ENCODE measurements at places on chromosomes 16 and 17. TPM values are rescaled to one million over a fixed set of nuclear protein-coding genes. Genes with fewer than 3 reads are reported as not detected.

The IRF8 gene
- 14.7 TPM for total RNA-seq

DNA sequence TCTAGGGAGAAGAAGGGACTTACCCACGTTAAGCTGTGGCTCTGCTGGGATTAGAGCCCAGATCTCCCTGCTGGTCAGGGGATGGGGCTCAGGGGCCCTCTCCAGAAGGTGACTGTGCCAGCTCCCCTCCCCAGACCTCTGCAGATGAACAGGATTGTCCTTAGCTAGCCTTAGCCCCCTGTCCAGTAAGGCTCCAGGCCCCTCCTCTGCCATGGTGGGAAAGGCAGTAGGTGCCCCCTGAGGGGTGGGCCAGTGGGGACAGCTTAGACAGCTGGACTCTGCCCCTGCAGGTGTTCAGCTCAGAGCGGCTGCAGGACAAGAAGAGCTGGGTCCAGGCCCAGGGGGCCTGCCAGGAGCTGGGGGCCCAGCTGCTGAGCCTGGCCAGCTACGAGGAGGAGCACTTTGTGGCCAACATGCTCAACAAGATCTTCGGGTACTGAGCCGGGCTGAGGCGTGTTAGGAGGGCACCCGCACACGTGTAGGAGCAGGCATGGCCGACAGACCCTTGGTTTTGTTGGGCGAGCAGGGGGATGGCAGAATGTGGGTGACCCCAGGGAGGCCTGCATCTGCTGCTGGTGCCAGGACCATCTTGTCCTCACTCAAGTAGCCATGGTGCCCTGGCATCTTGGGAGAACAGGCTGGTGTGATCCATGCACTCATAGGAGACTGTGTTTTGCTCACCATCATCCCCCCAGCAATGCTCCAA, 50.9 kb downstream of the MRC2 start:
- H3K27me3 ChIP-seq: no peaks in the 10 kb centered on the region
- no peak overlapping the region for H3K27ac ChIP-seq
- H3K36me3 ChIP-seq: no peaks in the 10 kb centered on the region

- H3K4me3 ChIP-seq: no peak overlapping the region
- H3K27me3 ChIP-seq: no peaks in the 10 kb centered on the region
- no peak overlapping the region for H3K27ac ChIP-seq
- no peaks in the 10 kb centered on the region for H3K36me3 ChIP-seq
Measured at GRCh38 chr17:45189009-45189408, 27.3 kb downstream of the HEXIM2 start.

DNA sequence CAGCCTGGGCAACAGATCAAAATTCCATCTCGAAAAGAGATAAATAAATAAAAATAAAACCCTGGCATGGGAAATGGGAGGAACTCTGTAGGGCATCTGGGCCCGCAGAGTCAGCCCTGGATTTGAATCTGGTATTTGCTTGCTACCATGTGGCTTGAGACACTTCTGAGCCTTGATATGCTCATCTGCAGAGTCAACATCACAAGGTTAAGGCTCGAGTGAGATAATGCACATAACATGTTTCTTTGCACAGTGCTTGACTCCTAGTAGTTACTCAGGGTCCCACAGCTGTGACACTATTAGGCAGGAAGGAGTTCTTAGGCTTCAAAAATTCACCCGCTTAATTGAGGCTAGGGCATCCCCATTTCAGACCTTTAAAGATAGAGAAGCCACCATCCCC, 21.3 kb downstream of the CDK5RAP3 start:
- H3K36me3 ChIP-seq: no peaks in the 10 kb centered on the region
- H3K4me1 ChIP-seq: peaks cover 16% of the 10 kb centered on the region
- no peak overlapping the region for H3K4me3 ChIP-seq
- no peak for DNase-seq
- H3K27ac ChIP-seq: no peak overlapping the region

DNA sequence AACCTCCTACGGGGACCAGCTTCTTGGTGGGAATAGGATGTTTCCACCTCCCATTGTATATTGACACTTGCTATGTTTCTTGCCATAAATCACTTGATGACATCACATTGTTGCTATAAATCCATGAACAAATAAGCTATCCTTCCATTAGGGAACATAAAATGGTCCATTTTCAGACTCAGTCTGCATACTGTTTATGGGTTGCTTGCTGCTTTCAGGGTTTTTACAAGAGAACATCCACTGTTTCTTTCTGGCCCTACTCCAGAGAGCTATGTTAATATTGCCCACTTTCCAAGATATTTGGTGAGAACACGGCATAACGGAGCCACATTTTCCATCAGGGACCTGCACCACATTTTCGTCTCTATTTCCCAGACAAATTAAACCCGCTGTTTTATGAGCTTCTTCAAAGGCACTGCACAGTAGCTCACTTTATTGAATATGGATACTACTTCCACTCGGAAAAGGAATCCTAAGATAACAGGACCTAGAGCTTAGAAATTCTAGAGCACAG, 800.2 kb downstream of the KCNJ2 start:
- H3K27me3 ChIP-seq: no peaks in the 10 kb centered on the region
- no peaks in the 10 kb centered on the region for H3K36me3 ChIP-seq
- H3K27ac ChIP-seq: no peak overlapping the region
- DNase-seq: no peak

- H3K4me1 ChIP-seq: peaks cover 18% of the 10 kb centered on the region
- peaks cover 5% of the 10 kb centered on the region for H3K27me3 ChIP-seq
- no peak overlapping the region for H3K4me3 ChIP-seq
- no peak for DNase-seq
- H3K27ac ChIP-seq: no peak overlapping the region
Measured at GRCh38 chr16:82008957-82009592, 2.2 kb downstream of the SDR42E1 start.

GRCh38 chr16:71338193-71338592, 20.3 kb upstream of the CALB2 start:
- no peak for DNase-seq
- H3K4me3 ChIP-seq: no peak overlapping the region
- no peak overlapping the region for H3K27ac ChIP-seq
- peaks cover 15% of the 10 kb centered on the region for H3K27me3 ChIP-seq

GRCh38 chr16:6527646-6528045, 805.0 kb upstream of the RBFOX1 start:
- H3K27me3 ChIP-seq: no peaks in the 10 kb centered on the region
- DNase-seq: no peak
- no peaks in the 10 kb centered on the region for H3K4me1 ChIP-seq
- no peak overlapping the region for H3K4me3 ChIP-seq

DNA sequence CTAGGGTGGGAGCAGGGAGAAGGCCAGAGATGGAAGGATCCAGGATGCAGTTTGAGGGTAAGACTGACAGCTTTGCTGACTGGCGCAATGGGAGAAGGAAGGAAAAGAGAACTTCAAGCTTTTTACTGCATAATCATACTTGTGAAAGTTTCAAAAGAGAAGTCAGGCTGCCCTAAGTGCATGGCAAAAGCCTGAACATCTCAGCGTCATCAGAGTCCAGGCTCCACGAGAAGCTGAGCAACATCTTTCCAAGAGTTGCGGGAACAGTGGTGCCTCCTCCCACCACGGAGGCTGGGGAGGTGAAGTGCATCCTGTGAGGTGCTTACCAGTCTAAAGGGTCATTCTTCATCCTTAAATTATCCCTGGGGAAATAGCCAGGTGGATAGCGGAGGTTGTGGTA, 26.9 kb upstream of the SLC38A8 start:
- no peak overlapping the region for H3K4me3 ChIP-seq
- no peaks in the 10 kb centered on the region for H3K27me3 ChIP-seq
- H3K27ac ChIP-seq: no peak overlapping the region
- peaks cover 39% of the 10 kb centered on the region for H3K36me3 ChIP-seq

DNA sequence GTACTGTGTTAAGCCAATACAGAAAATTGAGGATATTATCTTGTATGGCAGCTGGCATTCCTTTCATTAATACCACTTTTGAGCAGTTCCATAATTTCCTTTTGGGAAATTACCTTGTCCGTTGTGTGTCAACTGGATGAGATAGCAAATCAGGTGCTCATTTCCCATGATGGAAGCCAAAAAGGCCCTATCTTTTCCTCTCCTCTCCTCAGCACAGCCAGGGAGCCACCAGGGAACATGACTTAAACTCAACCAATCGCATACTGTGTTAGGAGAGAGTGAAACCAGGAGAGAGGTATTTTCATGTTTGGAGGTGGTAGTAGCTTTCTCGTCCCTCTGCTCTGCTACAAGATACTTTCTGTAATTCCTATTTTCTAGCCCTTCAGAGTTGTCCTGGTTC, 96.1 kb upstream of the TOX3 start:
- H3K27me3 ChIP-seq: no peaks in the 10 kb centered on the region
- no peak for DNase-seq
- no peaks in the 10 kb centered on the region for H3K36me3 ChIP-seq

GRCh38 chr17:47982645-47983390, 11.9 kb downstream of the CDK5RAP3 start:
- H3K27me3 ChIP-seq: no peaks in the 10 kb centered on the region
- no peak overlapping the region for H3K27ac ChIP-seq
- H3K4me3 ChIP-seq: no peak overlapping the region
- DNase-seq: no peak
- H3K36me3 ChIP-seq: peaks cover 17% of the 10 kb centered on the region

Data from activated CD4-positive, alpha-beta T cell treated with anti-CD3 and anti-CD28 coated beads, Interleukin-2, amount 10 ng/mL, durations not matched to agents 7 days and 5 days (primary cell).